Esophagus mucosa (tissue), 1 donor: ENCODE measurements at places on chromosomes 2 and 18.

DNA sequence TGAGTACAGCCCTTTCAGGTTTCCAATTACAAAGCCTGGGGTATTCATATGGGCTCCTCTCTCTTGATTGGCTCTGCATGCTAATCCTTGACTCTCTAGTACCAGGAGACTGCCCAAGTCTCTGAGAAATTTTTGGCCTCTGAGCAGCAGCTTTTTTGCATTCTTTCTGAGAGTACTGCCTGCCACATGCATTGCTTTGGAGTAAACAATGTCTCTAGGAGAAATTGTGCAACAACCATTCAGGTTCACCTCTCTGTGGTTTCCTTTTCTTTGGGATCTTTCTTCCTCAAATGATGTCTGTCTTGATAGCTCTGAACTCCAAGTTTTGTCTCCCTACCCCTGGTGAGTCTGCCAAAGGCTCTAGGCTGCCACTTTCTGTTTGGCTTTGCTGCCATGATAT is 115.8 kb upstream of the SETBP1 start:
- ATAC-seq: no peak

DNA sequence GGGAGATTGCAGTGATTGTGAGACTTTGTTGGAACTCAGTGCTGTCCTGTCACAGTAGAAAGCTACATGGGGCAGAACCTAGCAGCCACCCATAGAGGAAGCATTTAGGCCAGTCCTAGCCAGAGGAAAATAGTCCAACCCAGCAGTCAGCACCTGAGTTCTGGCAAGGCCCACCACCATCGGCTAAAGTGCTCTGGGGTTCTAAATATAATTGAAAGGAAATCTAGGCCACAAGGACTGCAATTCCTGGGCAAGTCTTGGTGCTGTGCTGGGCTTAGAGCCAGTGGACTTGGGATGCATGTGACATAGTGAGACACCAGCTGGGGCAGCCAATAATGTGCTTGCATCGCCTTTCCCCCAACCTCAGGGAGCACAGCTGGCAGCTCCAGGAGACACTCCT is 28.9 kb upstream of the ACTR2 start:
- ATAC-seq: no peak

DNA sequence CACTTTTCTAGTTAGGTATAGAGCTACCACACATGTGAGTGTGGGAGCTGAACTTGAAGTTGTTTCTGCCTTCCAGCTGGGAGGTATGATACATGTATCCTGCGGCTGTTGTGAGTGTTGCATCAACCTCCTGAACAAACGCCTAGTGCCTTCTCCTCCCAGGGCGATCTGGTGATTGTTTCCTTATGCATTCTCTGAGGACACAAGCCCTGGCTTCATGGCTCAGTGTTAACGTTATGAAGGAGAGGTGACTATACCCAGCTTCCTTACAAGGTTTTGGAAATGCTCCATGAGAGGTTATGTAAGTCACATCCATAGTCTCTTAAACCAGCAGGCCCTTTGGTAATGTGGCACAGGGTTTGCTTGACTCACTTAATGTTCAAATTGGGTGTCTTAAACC is 64.9 kb downstream of the SPRED2 start:
- peak; percentile 94 for ATAC-seq

DNA sequence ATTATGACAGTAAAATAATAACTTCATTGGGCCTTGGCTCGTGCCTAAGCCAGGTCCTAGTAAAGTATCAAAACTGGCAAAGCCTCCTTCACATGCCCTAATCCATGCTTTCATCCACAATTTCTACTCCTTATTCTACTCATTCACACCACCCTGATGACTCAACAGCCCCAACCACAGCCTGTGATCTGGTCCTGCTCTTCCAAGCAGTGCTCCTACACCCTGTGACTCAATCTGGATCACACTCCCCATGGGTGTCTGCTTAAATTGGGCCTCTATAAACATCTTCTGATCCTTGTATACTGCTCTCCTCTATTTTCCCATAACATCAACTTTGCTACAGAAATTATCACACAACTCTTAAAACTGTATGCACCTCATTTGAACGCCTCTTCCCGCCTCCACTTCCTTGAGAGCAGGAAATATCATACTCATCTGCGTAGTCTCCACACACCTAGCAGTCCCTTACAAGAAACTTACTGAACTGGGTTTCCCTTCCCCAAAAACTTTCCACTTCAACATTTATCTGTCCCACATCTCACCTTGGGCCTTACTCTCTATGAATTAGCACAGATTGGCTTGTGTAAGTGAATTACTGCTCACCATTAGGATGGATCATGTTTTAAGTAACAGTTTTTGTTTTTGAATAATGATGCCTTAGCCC is 15.9 kb downstream of the GTF3C3 start:
- peak; percentile 96 for ATAC-seq

DNA sequence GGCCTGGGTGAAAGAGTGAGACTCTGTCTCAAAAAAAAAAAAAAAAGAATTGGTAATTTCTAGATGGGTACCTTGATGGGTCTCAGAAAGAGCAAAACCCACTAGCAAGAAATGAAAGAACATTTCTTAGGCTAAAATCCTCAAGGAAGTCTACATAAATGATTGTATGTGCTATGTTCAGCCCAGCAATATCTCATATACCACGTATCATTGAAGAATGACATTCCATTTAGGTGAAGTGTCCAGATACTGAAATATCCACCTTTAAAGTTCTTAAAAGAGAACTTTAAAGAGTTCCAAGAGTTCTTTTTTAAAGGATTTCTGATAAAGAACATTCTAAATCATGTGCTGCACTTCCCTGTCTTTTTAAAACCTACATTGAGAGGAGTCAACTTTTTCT is 19.2 kb downstream of the NRP2 start:
- ATAC-seq: no peak

DNA sequence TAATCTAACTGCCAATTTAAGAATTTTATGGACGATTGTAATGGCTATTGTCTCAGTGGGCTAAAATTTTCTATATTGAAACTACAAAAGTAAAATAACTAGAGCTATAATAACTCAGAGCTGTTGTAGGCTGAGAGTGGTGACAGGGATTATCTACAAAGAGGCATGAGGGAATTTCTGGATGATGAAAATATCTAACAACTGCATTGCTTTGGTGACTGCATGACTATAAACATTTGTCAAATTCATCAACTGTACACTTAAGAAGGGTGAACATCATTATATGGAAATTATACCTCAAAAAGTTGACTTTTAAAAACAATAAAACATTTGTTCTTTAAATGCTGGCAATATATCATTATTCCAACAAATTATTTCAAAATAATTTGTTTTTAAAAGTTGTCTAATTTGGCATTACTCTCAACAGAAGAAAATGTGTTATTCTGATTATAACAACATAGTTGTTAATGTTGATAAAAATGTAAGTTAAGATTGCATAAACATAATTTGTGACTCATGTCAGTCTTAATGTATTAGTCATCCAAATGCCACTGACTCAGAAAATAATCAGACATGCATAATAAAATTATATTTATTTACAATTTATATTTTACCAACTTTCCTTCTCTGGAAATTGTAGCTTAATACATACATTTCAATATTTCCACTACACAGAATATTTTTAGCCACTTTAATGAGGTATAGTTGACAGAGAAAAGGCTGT is 865.1 kb upstream of the VRK2 start:
- ATAC-seq: no peak

- no peak for ATAC-seq
Observed at GRCh38 chr2:199463708-199464605, 6.2 kb upstream of the SATB2 start.

- no peak for ATAC-seq
Observed at GRCh38 chr18:13406736-13407135, 188.2 kb downstream of the LDLRAD4 start.

GRCh38 chr2:117718048-117718447 is 96.4 kb upstream of the DDX18 start:
- ATAC-seq: no peak

DNA sequence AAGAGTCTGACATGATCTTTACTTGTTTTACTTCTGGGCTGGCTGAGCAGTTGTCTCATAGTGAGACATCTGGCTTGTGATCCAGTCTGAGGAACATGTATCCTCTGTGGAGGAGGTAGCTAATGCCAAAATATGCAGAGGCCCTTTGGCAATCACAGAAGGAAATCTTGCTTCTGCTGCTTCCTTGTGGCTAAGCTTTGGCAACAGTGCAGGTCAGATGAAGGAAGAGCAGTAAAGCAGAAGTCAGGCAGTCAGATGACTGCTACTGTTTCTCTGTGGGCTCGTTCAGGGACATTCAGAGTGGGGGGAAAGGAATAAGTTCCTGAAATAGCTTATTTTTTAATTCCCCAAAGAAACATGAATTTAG is 22.3 kb downstream of the DOK1 start:
- peak; percentile 47 for ATAC-seq

DNA sequence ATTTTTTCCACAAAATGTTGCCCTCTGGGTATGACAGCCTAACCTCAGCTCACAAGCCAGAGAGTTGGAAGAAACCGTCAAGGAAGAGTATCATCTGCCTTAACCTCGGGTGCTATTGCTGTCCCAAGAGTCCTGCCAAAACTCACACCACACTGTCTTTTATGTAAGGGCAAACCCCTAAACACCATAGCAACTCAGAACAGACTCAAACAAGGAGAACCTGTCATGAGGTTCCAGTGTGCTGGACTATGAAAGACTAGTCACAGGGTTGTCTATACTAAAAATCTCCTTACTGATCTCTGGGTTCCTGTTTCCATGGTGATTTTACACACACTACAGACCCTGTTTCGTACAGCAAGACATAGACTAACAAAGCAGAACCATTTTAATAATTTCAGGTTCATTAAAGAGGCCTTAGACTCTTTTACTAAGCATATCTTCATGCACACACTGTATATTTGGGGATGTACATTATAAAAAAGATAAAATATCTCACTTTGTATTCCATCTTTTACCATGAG is 159.8 kb downstream of the PKP4 start:
- no peak for ATAC-seq

DNA sequence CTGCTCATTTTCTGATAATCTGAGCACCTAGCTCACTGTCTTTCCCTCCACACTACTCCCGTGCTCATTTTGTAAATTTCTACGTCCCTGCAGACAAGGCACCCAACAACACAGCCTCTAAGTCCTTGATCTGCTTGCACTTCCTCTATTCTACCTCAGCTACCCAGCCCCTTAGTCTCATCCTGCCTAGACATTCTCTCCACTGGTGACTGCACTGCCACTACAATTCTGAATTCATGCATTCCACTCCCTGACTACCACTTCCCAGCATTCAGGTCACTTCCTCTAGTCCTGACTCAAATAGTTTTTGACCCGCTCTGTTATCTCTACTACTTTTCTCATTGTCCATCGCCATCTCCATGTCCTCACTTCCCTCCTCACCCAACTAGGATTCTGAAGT is 155.7 kb downstream of the DYM start:
- no peak for ATAC-seq

DNA sequence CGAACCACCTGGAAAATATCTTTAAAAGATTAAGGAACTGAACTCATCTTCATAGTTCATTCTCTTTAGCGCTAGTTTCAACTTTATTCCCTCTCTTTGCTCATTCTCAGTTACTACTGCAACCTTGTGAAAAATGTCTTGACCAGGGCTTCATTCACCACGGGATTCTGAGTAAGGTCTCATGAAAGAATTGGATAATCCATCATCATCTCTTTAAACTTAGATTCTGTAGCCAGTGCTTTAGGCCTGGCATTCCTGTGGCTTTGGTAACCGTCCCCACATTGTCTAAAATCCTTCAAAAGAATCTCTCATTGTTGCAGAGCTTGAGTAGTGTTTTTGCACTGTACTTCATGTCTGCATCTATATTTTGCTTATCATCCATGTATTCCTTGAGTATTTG is 229.5 kb downstream of the ETAA1 start:
- ATAC-seq: no peak

- ATAC-seq: no peak
Observed at GRCh38 chr2:3194828-3195227, 182.8 kb downstream of the EIPR1 start.

- peak; percentile 82 for ATAC-seq
Observed at GRCh38 chr2:120910956-120911951, 175.6 kb downstream of the GLI2 start.

DNA sequence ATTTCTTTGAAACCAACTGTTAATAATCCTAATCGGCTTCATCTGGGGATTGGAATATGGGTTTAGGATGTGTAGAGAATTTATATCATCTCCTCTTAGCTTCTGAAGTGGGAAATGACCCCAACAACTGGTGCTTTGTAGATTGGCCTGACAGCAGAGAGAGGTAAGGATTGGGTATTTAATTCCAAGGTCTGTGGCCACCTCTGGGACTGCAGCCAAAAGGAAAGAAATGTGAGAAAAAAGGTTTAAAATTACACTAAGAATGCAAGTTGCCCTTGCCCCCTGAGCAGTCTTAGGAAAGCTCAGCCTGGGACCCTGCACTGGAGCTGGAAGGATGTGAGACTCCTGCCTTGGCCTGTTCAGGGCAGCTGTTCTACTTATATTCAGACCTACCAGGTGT is 157.1 kb downstream of the FTCDNL1 start:
- no peak for ATAC-seq

DNA sequence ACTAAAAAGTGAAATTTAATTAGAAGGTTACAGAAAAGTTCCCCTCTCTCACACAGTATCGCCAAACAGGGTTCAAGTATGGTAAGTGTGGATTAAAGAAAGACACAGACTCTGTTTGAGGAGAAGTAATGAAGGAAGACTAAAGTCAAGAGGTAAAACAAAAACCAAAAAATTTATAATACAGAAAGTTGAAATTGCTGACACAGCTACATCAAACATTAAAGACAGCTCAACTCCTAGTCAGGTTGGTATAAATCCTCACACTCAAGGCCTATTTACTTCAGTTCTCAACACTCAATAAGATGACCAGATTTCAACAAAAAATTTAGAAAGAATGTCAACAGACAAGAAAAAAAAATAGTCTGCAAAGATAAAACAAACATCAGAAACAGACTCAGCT is 300.5 kb upstream of the LINC00305 start:
- ATAC-seq: no peak

DNA sequence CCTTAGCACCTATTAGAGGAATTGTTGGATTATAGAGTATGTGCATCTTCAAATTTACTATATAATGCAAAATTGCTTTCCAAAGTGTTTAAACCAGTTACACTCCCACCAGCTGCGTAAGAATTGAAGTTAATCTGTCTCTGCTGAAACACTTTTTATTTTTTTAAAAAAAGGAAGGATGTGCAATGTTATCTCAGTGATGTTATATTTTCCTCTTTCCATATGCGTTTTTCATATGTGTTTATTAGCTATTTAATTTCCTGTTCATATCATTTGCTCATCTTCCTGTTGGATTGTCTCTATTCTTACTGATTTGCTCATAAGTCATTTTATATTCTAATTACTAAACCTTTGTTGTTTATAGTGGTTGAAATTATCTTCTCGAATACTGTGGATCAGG is 63.2 kb upstream of the RFX8 start:
- ATAC-seq: no peak

DNA sequence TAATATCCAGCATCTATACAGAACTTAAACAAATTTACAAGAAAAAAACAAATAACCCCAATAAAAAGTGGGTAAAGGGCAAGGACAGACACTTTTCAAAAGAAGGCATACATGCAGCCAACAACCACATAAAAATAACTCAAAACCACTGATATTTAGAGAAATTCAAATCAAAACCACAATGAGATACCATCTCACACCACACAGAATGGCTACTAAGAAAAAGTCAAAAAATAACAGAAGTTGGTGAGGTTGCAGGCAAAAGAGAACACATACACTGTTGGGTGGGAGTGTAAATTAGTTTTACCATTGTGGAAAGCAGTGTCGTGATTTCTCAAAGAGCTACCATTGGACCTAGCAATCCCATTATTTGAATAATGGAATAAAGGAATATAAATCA is 1973.9 kb upstream of the LRRTM1 start:
- ATAC-seq: no peak
